Motor neuron (in vitro differentiated cells): ENCODE measurements at places on chromosomes 3 and 15. TPM values are rescaled to one million over a fixed set of nuclear protein-coding genes. Genes with fewer than 3 reads are reported as not detected.

- ATAC-seq: no peak
Observed at GRCh38 chr15:20340331-20340811, 201.2 kb downstream of the GOLGA6L6 start.

- ATAC-seq: no peak
Observed at GRCh38 chr3:31911643-31912042, 69.4 kb downstream of the OSBPL10 start.

DNA sequence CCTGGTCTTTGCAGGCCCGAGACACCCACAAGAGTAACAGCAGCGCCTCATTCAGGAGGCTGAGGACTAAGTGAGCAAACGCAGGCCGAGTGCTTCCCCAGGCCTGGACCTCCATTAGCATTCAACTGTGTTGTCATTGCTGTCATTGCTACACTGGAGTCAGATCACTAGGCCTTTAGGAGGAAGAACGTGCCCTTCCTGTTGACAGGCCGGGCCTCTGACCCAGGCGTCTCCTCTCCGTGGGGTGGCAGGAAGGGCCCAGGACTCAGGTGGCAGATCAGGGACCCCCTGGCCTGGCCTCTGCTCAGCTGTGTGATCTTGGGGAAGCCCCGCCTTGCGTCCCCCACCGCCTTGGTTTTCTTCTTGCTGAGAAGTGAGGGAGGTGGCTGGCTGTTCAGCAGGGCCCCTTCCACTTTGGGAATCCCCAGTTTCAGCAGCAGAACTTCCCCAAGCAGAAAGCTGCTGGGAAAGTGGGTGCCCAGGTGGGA lies 19.1 kb downstream of the ZDHHC19 start:
- no peak for ATAC-seq

- no peak for ATAC-seq
Observed at GRCh38 chr15:71042356-71042922, 72.8 kb upstream of the THSD4 start.

Gene PLXNA1
- total RNA-seq: 39.8 and 40.3 TPM in 2 replicates

Gene SFMBT1
- 7.7 and 8.2 TPM in 2 replicates for total RNA-seq
